Stomach (tissue), 19 donors: ENCODE measurements at places on chromosomes 12 and 14. TPM values are rescaled to one million over a fixed set of nuclear protein-coding genes. Genes with fewer than 3 reads are reported as not detected.

DNA sequence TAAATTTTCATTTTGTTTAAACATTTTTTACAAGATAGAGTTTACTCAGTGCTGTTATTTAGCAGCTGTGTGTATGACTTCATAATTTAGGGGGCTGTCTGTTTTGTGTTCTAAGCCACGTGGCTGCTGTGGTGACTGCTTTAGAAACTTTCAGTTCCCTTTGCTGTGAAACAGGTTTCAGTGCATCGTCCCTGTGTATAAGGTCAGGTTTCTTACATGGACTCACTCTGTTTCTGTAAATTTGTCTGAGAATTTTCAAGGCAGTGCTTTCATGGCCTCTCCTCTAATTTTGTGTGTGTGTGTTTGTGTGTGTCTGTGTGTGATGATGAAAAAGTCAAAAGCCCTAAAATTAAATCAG is 32.4 kb downstream of the BICD1 start:
- no peak for DNase-seq
- H3K27me3 ChIP-seq, result no peaks in the 10 kb centered on the region
- H3K4me1 ChIP-seq, result peaks cover 23% of the 10 kb centered on the region
- peak overlapping the region; percentile 51 for H3K4me3 ChIP-seq
- H3K36me3 ChIP-seq, result no peaks in the 10 kb centered on the region
- H3K27ac ChIP-seq, result peak overlapping the region; percentile 68

- no peaks in the 10 kb centered on the region for H3K27me3 ChIP-seq
- H3K36me3 ChIP-seq, result no peaks in the 10 kb centered on the region
- no peak overlapping the region for H3K4me3 ChIP-seq
- H3K4me1 ChIP-seq, result no peaks in the 10 kb centered on the region
- no peak overlapping the region for H3K27ac ChIP-seq
- no peak for DNase-seq
These were observed 452.6 kb downstream of the GLT1D1 start for GRCh38 chr12:129305851-129306250.

- DNase-seq, result no peak
- H3K27me3 ChIP-seq, result no peaks in the 10 kb centered on the region
- no peak overlapping the region for H3K4me3 ChIP-seq
These were observed 58.4 kb upstream of the SAV1 start for GRCh38 chr14:50726372-50727107.

DNA sequence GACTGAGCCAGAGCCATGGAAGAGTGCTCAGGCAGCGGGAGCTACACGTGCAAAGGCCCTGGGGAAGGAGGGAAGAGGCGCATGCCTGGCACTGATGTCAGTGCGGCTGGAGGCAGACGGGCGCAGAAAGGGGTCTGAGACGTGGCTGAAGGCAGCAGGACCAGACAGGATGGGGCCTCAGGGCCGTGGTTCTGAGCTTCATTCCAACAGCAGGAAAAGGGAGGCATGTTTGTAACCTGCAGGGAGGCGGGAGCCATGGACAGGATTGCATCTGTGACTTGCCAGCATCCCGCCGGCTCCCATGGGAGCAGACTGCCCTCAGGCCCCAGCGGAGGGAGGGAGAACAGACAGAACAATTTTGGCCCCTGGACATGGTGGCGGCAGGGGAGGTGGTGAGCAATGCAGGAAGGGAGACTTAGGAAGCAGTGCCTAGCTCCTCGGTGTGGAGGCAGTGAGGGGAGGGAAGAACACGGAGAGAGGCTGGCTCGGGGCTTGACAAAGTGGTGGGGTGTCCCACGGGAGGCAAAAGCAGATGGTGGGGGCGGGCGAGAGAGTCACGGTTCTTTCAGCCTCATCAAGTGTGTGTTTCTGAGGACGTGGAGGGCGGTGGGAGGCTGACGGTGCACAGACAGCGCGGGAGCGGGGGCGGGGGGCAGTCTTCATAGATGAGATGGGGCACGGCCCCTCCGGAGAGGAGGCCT is 33.3 kb upstream of the INF2 start:
- no peaks in the 10 kb centered on the region for H3K4me1 ChIP-seq
- no peaks in the 10 kb centered on the region for H3K36me3 ChIP-seq
- DNase-seq, result no peak
- H3K27ac ChIP-seq, result no peak overlapping the region
- no peak overlapping the region for H3K4me3 ChIP-seq

GRCh38 chr12:105401198-105401597 is 70.7 kb downstream of the C12orf75 start:
- no peaks in the 10 kb centered on the region for H3K4me1 ChIP-seq
- no peaks in the 10 kb centered on the region for H3K27me3 ChIP-seq
- no peaks in the 10 kb centered on the region for H3K36me3 ChIP-seq
- H3K27ac ChIP-seq, result no peak overlapping the region

GRCh38 chr12:119627019-119627643 is 33.6 kb downstream of the TMEM233 start:
- H3K4me3 ChIP-seq, result no peak overlapping the region
- H3K27ac ChIP-seq, result no peak overlapping the region
- DNase-seq, result no peak
- H3K36me3 ChIP-seq, result no peaks in the 10 kb centered on the region

GRCh38 chr14:94659256-94659655 is 47.1 kb downstream of the SERPINA3 start:
- no peak for DNase-seq
- H3K4me3 ChIP-seq, result no peak overlapping the region

DNA sequence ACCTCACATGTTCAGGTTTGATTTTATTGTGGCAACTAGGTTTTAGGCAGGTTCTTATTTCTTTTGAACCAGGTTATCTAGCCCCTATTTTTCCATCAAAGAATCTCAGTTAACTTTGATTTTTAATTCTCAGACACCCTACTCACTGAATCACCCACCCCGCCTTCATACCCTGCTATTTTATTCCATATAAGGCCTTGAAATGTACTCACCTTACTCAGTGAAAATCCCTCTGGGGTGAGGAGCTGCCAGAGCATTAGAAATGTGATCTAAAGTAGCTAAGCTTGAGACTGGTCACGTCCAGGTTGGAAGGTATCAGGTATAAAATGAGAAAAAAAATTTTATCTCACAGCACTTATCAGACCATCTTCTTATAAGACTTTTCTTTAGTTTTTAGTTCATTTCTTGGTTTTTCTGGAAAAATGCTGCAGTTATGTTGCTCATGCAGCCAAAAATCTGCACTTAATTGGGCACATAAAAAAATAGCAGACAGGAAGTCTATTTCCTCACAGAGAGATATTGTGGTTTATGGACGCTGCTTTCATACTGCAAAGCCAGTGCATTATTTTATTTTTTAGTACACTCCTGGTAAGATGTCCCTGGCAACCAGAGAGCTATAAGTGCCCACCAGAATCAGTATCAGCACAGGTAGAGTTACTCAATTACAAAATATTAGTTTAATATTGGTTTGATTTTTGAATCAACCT is 101.5 kb upstream of the CCDC91 start:
- H3K4me1 ChIP-seq, result no peaks in the 10 kb centered on the region
- H3K27me3 ChIP-seq, result no peaks in the 10 kb centered on the region
- no peaks in the 10 kb centered on the region for H3K36me3 ChIP-seq

Gene B3GNT4
- not detected for total RNA-seq

Gene OR10P1
- not detected for total RNA-seq

Gene RNASE4
- total RNA-seq, result 110 TPM

Gene SERPINA1
- 46.3 TPM for total RNA-seq

Gene HOXC4
- 3.5 TPM for total RNA-seq

Gene KRT72
- not detected for total RNA-seq

Gene GPR84
- not detected for total RNA-seq
